ENCODE measurements at places on chromosomes 2 and 18.

- no peak for DNase-seq
Observed at GRCh38 chr2:100983684-100984310, 18.3 kb upstream of the RPL31 start.

DNA sequence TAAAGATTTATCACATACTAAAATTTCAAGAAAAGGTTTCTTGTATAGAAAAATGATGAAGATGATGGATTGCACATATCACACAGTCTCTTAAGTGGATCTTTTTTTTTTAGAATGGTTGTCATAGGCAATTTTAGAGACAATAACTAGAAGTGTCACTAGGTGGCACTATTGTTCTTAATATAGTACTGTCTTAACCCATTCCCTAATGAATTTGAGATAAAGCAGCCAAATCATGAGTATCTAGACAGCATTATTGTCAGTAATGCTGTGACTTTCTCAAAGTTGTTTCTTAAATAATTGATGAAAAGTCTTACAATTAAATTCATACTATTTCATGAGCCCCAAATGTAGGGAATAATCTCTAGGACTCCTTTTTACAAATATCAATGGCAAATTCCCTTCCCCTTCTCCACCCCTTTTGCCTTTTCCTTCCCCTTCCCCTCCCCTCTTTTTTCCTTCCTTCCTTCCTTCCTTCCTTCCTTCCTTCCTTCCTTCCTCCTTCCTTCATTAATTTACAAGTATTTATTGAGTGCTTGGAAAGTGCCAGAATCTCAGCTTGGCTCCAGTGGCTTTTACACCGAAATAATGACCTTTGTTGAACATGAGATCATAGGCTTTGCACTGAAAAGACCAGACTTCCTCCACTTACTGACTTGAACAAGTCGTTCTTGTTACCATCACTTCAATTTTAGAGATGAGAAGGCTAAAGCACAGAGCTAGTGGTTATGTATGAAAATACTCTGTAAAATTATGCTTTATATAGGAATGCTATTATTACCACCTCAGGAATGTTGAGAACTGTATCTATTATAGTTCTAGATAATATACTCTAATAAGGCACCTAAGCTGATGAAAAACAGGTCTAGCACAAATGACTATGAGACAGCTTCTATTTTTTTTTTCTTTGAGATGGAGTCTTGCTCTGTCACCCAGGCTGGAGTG, 19.8 kb downstream of the MYL12B start:
- DNase-seq: peak; percentile 78

GRCh38 chr2:238696331-238696730, 151.6 kb upstream of the TWIST2 start:
- no peak for DNase-seq

DNA sequence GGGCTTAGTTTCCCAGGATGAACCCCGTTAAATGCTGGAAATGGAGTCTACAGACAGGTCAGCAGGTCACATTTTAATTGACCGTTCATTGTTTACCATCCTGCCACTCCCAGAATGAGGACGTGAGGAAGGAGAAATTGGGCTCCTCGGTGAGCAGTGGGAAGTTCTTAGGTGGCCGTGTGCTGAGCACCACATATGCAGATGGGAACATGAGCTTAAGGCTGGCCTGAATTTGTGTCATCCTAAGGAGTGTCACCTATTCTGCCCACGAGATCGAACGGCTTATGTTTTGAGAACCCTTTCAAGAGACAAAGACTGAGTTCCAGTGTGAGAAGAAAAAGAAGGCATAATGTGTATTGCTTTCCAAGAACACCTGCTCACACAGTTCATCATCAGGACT, 234.4 kb upstream of the PXDN start:
- DNase-seq: no peak

- DNase-seq: no peak
Observed at GRCh38 chr2:130825966-130826253, 10.8 kb upstream of the ARHGEF4 start.

- no peak for DNase-seq
Observed at GRCh38 chr18:79818631-79819030, 20.9 kb downstream of the KCNG2 start.

DNA sequence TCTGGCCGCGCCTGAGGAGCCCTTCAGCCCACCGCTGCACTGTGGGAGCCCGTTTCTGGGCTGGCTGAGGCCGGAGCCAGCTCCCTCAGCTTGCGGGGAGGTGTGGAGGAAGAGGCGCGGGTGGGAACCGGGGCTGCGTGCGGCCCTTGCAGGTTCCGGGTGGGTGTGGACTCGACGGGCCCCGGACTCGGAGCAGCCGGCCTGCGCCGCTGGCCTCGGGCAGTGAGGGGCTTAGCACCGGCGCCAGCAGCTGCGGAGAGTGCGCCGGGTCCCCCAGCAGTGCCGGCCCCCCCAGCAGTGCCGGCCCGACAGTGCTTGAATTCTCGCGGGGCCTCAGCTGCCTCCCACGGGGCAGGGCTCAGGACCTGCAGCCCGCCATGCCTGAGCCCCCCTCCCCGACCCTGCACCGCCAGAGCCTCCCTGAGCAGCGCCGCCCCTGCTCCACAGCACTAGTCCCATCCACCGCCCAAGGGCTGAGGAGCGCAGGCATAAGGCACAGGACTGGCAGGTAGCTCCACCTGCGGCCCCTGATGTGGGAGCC, 534.2 kb downstream of the ZNF804A start:
- no peak for DNase-seq

GRCh38 chr2:88281302-88282217, 111.4 kb downstream of the THNSL2 start:
- no peak for DNase-seq

DNA sequence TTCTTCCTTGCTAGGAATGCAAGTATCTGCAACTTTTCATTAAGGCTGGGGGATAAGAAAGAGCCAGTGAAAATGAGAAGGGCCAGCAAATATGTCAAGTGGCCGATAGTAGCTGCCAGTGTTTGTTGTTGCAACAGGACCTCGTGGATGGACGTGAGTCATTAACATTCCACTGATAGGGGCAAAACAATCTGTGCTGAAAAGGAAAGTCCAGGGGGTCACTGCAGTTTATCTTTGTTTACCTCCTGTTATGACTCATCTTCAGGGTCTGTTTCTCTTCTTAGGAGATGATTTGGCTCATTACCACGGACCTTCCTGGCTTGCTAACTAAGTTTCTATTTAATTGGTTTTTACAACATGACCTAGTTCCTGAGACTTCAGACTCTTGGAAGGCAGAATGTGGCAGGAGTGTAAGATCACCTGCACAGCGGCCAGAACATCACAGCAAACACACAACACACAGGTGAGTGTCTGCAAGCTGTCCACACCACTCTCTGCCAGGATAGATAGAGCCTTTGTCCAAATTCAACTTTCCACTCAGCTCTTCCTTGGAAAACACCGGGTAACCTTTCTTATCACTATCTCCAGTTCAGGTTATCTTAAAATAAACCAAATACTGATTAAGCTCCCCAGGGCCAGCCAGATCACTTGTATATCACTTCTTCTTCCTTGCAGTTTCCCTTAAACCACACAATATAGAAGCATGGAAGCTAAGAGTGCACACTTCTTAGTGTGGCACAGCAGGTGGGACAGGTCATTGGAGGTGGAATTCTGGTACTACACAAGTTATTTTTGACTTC, 157.5 kb upstream of the LMAN1 start:
- no peak for DNase-seq

DNA sequence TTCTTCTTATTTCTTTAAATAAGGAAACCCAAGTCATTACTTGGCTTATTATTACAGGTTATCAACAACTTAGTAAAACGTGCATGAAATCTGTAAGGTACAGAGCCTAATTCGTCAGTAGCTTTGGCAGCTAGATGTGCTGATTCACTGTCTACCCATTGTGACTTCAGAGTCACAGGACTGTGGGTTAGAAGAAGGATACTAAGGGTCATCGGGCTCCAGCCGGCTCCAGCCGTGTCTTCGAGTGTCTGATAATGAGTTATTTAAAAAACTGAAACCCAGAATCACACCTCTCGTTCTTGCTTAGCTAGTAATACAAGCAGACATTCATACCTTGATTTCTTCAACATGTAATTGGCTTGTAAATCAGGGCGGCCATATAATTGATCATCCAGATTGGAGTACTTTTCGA, 170.5 kb downstream of the FMNL2 start:
- DNase-seq: no peak

GRCh38 chr2:146262606-146263005, 1582.2 kb upstream of the ACVR2A start:
- DNase-seq: no peak

- no peak for DNase-seq
Observed at GRCh38 chr18:34548120-34548972, 161.8 kb upstream of the DTNA start.

DNA sequence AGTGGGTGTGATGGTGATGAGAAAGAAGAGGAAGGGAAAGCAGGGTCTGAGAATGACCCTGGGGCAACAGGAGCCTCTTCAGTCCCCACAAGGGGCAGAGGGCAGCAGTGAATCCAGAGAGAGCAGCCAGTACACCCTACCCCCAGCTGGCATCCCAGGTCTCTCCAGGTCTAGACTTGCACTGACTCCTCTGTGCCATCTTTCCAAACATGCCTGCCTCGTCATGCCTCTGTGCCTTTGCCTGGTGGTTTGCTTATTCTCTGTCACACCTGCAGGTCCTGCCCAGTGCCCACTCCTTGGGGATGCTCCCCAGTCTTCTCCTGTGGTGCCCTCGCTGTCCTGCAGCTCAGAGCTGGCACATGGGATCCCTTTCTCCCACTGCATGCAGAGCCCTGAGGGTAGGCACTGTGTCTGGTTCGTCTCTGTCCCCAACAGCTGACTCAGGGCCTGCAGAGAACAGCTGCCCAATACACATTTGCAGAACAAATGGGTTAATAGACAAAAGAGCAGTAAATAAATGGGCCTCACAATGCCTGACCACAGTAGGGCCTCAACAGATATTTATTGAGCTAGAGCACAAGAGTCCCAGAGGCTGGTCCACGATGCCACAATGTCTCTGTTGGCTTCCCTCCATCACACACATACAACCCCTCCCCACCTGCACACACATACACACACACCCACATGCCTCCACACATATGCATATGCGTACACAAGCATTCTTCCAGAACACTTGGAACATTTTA, 89.8 kb downstream of the HS1BP3 start:
- DNase-seq: no peak

DNA sequence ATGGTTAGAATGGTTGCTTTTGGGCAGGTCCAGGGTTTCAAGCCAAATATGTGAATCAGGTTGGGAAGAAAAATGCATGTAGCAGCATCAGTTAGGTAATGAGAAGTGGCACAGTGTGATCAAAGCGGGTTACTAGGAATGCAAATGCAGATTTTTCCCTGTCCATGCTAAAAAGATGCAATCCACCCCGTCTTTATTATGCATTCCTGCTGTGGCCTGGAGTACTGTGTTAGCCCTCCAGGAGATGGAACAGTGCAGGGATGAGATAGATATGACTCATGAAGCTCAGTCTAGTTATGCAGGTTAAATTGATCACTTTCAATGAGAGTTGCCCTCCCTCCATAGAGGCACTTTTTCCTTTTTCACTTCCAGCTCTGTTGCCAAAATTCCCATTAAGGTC, 283.8 kb downstream of the CTNNA2 start:
- no peak for DNase-seq

DNA sequence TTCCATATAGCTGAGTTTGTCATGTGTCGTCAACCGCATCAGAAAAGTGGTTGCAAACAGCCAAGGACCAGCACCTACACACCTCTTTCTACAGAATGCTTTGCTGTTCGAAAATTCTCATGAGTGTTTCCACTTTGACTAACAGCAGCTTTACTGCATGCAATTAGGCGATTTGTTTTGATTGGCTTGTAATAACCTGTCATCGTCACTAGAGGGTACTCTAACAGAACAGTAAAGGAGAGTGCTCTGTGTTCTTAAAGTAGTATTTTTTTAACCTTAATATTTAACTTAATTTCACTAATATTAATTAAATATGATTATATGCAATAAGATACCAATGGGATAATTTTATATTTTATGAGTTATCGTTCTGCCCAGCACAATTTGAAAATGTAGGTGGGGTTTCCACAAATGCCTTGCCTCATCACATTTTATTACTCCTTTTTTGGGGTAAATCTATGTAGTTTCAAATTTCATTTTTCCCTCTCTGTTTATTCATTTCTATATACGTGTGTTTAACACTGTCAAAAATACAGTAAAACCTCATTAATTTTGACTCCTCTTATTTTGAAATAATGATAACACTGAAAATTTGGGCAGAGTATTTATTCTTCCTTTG, 502.2 kb downstream of the NRXN1 start:
- DNase-seq: peak; percentile 43

- DNase-seq: no peak
Observed at GRCh38 chr18:4203568-4204437, 251.3 kb downstream of the DLGAP1 start.

DNA sequence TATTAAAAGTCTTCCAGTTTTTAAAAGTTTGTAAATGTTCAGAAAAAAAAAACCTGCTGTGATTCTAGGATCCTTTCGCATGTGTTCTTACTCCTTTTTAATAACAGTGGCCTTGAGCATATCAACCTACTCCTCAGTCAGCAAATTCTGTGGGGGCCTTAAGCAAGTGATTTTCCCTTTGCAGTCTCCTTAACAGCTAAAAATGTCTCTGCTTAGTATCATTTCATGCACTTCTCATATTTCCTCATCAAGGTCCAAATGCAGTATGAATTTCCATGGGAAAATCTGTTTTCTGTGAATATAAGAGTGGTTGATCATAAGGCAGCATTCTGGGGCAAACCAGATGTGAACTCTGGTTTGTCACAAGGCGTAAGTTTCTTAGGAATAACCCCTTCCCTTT, 2175.1 kb upstream of the PIK3C3 start:
- no peak for DNase-seq

- no peak for DNase-seq
Observed at GRCh38 chr2:238616681-238617080, 190.0 kb downstream of the ASB1 start.

DNA sequence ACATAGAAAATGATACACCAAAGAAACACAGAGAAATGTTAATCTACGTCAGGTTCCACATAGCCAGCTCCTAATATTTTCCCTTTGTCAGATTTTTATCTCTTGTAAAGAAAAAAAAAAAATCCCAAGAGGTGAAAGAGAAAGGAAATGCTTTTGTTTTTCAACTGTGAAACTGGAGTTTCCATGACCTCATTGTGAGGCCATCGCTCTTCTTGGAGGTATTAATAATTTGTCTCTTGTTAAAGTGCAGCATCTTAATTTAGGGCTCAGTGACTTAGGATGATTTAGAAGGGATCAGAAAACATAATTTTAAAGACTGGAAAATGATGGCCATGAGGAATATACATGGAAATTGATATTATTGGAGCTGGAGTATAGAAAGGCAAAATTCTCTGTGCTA, 21.7 kb downstream of the ARHGAP28 start:
- no peak for DNase-seq

GRCh38 chr2:71804281-71804751, 343.3 kb downstream of the CYP26B1 start:
- no peak for DNase-seq

DNA sequence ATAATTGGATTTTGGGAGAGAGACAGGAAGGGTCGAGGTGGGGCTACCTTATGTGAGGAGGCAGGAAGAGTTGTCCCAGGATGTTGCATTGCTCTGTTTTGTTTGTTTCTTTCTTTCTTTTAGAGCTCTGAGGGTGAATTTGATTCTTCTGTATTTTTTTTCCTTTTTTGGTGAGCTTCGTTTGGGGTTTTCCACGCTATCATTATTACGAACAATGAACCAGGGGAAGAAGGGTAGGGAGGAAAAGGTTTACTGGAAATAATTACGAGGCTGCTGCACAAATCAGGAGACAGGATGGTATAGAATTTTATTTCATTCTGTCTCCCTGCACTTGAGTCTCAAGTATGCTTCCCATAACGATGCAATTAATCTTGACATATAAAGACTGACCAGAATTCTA, 51.4 kb upstream of the ZNF516 start:
- no peak for DNase-seq

Data from HCT116 (cell line).